Smooth muscle cell of the brain vasculature (primary cell): ENCODE measurements at places on chromosomes 3 and 15.

GRCh38 chr3:45894015-45894414, 7.7 kb downstream of the CCR9 start:
- DNase-seq, result no peak

GRCh38 chr3:46491089-46492070, 6.4 kb upstream of the RTP3 start:
- DNase-seq, result no peak

GRCh38 chr3:38782148-38782547, 33.9 kb downstream of the SCN10A start:
- DNase-seq, result no peak

- DNase-seq, result no peak
Measured at GRCh38 chr3:181134873-181135272, 145.3 kb upstream of the DNAJC19 start.

DNA sequence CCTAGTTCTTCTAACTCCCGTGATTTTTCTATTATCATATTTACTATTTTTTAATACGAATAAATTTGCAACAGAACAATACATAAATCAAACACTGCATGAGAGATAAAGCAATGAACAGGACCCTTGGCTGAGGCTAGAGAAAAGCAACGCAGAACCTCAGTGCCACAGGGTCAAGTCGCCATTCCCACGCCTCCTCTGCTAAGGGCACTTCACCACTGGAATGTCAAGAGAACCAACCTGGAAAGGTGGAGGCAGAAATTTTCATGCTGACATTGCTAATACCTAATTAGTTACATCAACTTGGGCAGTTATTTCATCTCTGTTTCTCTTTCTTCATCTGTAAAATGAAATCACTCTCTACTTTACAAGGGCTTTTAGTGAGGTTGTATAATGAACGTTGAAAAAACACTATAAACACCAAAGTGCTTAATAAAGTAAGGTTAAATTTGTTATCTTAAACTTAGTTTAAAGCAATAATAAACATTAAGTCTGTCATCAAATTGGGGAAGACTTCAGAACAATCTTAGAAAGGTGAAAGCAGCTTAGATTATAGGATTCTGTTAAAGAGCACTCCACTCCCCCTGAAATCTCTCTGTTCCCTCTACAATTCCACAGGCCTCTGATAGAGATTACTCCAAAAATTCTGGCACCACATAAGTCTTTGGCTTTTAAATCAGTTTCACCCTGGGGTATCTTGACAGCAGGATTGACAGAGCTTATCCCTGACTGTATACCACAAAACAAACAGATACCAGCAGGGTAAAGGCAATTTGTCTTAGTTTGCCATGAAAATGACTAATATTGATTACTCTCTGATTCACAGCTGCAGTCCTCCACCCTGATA, 41.9 kb downstream of the PLCH1 start:
- DNase-seq, result no peak

DNA sequence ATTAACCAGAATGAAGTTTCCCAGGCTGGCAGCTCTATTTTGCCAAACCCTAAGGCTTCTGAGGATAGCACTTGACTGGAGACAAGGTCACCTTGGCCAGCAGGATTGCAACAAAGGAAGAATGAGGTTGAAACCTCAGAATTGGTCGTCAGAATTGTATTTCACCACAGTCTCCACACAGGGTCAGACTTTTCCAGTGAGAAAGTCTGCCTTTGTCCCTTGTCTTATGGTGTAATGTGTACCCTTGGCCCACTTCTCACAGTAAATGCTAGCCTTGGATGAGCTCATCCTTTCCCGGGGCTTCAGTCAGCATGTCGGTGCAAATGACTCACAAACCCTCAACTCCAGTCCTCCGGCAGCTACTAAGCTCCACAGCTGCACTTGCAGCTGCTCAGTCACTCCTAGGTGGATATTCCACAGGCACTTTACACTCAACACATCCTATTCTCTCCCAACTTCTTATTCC, 19.7 kb downstream of the SSR3 start:
- DNase-seq, result peak; percentile 98

GRCh38 chr3:32837789-32838188, 20.0 kb downstream of the TRIM71 start:
- no peak for DNase-seq

GRCh38 chr3:99108508-99108907, 207.0 kb upstream of the DCBLD2 start:
- DNase-seq, result peak; percentile 41

DNA sequence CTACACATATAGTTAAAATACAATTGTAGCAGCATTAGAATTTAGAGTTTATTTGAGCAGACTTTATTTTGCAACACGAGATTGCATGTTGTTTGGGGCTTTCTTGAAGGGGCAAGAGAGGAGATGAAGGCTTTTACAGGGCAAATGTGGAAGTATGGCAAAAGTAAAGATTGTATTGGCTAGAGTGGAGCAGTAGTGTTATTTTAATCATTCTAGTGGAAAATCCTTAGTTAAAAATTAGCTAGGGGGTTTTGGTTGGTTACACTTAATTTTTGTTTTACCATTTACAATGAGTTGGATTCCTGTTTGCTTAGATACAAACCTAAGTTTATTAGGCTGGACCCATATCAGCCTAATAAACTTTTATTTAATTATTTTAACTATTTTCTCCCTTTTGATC, 4.6 kb downstream of the OR5H15 start:
- no peak for DNase-seq

- DNase-seq, result no peak
Measured at GRCh38 chr3:37544869-37545352, 316.8 kb upstream of the CTDSPL start.

- peak; percentile 44 for DNase-seq
Measured at GRCh38 chr15:35181538-35181937, 96.4 kb upstream of the NANOGP8 start.

GRCh38 chr3:179482857-179483256, 31.6 kb upstream of the GNB4 start:
- no peak for DNase-seq

DNA sequence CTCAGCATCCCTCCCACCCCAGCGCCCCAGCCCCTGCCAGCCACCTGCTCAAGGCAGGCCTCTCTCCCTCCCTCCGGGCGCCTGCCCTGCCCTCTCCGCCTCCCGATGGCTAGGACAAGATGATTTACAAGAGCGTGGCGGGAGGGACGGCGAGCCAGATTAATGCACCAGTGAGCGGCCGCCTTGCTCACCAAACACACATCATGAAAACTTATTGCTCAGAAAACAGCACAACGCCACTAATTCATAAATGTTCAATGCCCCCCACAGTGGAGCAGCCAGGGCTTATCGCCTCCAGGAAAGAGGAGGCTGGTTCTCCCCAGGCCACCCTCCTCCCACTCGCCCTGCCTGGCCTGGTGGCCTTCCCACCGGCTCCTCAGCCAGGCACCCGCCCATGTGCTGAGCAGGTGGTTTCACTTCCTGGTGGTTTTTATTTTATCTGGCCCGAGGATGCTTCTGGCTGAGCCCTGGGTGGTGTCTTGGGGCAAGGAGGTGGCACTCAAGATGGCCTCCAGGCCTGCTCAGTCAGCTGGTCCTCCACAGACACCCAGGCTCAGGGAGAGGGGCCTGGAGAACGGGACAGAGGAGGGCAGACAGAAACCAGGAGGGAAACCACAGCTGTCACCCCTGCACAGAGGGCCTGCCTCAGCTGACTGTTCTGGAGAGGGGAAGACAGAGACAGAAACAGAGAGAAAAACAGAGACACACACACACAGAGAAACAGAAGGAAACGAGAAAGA, 284.9 kb downstream of the UACA start:
- no peak for DNase-seq

DNA sequence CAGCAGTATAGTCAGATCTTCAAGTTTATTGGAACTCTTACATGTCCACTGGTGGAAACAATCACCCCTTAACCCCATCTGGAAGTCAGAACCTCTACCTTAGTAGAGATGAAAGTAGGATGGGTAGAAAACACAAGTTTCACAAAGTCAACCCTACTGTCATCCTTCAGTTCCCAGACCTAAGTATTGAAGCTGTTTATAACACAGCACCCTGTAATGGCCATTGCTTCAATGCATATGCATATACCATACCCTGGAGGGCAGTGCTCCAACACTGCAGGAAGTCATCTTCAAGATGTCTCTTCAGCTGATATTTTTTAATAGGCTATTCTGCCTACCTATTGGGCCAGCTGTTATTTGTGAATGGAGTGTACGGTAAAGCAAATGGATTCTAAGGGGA, 241.3 kb downstream of the UBE2E2 start:
- no peak for DNase-seq

GRCh38 chr3:149449182-149449581, 25.3 kb upstream of the TM4SF4 start:
- DNase-seq, result no peak

DNA sequence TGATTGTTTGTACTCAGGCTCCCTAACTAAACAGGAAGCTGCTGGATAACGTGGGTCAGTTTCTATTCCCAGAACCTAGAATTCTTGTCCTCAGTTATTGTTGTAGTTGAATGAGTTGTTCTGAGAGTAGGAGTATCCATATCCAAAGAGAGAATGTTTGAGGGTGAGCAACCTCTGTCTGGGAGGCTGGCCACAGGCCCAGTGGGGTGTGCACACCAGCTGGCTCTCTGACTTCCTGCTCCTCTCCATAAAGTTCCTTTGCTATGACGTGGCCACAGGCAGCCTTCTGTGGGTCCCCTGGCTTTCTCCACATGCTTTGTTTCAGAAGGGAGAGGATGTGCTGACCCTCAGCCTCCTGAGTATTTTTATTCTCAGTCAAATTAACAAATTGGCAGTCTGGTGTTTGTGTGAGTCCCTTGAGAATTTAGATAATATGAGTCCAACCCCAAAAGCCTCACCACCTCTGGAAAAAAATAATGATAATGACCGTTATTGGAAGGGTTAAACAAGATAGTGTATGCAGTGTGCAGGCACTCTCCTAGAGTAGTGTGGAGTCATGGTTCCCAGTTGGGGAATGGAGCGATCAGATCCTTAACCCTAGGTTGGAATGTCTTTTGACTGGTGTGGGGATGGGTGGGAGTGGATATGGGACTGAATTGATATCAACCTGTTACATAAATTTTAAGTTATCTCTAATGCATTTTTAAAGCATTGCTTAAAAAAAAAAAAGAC, 47.6 kb upstream of the MED12L start:
- peak; percentile 93 for DNase-seq

DNA sequence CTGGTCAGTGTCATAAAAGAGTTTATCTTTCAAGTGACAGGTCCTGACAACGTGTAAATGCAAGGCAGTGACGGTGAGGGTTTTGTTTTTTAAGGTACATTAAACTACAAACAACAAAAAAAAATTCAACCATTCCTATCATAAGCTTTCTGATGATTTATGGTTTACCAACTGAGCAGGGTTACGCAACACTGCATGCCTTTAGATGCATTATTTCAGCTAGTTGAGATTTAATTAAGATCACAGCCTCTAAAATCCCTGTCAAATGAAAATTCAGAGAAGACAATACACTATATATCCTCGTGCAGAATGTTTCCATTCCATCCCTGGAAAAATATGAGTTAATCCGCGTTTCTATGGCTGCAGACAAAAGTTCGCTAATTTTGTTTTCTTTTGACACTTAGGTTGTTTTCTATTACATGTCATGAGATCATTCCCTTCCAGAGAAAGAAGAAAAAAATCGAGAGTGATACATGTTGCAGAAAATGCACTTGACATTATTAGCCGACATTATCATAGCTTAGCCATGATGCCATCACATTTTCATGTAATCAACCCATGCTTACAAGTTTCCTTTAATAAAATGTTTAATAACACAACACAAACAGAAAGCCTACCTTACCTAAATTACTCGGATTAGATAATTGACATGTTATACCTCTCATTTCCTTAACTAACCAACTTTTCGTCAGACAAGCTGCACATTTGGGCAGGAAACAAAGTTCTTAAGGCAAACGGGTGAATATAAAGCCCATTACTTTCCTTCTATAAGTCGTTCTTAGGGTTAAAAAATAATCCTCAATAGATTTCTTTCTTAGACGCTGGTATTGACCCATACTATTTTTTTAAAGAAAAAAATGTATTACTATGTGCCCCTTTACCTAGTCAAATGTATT, 521.2 kb downstream of the FOXP1 start:
- DNase-seq, result no peak

DNA sequence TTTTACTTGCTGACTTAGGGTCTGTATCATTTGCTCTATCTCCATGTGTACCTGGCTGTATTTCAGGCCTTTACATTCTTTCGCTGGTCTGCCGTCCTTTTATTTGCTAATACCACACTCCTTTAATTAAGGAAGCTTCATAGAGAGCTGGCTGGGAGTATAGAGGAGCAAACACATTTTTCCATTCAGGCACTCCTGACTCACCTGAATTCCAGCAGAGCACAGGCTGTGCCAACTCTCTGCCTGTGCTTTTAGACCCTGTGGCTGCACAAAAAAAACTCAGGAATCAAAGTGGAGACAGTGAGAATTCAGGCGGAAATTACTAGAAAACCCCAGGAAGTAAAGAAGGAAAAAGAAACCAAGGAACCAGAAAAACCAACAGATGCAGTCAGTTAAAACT, 29.0 kb upstream of the ATP10A start:
- DNase-seq, result no peak

- DNase-seq, result no peak
Measured at GRCh38 chr3:190130696-190131095, 10.0 kb upstream of the P3H2 start.

DNA sequence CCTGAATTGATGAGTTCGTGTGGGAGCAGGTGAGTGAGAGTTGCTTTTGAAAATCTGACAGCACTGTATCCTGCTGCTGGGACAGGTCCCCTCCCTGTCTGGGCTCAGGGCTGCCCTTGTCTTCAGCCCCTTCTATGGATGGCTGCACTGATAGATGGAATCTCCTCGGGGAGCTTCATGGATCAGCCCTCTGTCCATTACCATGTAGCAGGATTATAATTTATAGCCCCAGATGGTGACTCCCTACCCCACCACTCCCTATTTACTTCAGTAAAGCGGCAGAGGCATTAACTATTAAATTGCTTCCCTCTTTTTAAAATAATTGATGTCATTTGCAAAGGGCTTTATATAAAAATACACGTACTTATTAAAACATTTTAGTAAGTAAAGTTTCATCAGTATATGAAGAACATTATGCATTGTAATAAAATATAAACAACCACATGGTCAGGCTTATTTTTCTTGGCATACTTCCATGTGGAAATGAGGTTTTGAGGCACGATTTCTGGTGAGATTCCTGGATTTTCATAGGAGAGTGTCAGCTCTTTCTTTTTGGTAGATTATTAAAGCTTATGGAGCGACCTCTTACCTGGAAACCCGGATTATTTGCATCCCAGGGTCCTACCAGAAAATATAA, 38.5 kb downstream of the MAP3K13 start:
- no peak for DNase-seq

DNA sequence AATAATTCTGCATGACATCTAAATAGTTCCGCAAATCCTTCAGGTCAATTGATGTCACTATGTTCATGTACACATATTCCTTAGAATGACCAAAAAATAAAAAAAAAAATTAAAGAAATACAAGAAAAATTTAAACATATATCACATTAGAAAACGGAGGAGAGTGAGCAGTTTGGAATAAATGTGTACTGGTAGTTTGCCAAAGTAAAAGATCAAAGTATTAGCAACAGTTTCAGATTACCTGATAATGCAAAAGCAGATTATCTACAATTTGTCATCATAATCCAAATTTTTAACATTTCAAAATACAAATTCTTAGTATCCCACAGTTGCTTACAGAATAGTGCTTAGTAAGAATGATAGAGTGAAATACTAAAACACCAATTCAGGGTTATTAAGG, 1.9 kb downstream of the DLG1 start:
- DNase-seq, result no peak
